ENCODE measurements at places on chromosomes 1 and 21.

DNA sequence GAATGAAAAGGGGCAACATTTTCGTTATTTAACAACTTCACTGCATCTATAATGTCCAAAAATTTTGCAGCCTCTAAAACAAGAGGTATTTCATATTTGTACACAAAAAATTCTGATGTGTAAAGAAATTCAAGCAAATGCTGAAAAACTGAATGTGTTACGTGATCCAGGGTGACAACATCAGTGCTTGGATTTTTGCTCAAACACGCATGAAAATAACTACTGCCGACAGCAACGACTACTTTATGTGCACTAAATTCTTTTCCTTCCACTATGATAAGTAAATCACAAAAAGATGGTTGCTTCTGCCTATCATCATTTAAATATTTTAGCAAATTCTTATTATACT is 53.4 kb upstream of the ASPM start:
- no peak for DNase-seq

DNA sequence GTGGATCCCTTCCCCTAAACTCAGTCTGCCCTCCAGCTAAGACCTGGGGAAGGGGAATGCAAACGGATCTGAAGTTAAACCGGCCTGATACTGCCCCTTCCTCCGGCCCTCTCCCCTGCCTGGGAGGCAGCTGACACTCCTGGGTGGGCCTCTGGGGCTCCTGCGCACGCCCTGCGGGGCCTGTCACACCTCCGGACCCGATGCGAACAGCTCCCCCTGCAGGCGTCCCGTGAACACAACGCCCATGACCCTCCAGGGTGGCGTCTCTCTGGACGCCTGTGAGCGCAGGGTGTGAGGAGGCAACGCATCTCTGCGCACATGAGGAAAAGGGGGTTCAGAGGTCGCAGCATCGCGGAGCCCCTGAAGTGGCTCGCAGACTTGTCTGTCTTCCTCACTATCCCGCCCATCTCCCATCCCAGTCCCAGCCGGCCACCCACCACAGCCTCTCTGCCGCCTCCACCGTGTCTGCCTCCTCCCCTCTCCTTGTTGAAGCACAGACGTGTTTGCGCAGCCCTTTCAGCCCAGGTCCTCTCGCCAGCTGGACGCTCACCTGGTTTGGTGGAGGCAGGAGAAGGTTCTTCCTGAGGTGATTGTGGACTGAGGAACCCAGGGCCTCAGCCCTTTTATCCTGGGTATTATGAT is 421 bp upstream of the LCE3A start:
- no peak for DNase-seq

DNA sequence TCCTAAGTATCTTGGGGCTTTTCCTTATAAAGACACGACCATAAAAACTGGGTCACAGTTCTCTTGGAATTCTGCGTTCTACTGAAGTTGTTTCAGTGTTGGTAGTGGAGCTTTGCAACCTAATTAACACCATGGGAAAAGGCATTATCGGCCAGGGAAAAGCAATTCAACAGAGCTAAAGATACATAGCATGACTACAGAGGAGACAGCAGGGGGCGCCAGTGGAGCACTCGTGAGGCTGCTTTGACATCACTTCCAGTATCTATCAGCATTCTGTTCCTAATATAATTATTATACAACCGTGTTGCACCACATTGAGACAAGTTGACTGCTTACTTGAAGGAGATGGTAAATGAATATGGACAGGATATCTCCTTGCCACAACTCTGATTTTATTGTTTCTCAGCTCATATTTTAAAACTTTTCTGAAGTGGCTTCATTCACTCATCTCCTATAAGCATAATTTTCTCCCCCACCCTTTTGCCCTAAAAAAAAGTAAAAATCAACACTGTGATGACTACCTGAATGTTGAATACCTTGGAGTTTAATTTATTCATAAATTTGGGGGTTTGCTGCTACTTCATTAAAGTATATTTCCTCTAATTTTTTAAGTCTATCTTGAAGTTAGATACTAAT is 39.4 kb downstream of the ZP4 start:
- peak; percentile 1 for DNase-seq

- DNase-seq = no peak
Measured at GRCh38 chr1:162213281-162213912, 143.9 kb downstream of the NOS1AP start.

GRCh38 chr1:224503161-224504118 is 68.8 kb upstream of the WDR26 start:
- DNase-seq = peak; percentile 90

Data from NCI-H2029 (cell line).